ENCODE measurements at places on chromosomes 16 and 17.

DNA sequence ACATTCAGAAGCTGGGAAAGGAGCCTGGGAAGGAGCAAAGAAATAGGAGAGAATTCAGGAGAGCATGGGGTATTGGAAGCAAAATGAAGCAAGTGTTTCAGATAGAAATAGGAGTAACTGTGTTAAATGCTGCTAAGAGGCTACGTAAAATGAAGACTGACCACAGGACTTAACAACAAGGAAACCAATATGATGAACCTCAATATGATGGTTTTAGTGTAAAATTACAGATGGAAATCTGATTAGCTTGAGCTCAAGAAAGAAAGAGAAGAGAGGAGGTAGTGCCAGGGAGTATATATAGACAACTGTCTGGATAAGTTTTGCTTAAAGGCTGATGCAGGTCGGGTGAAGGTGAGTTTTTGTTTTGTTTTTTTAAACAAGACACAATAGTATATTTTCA, 92.2 kb downstream of the HELZ start:
- no peak for DNase-seq

- no peak for DNase-seq
Measured at GRCh38 chr17:56260376-56261002, 107.2 kb downstream of the ANKFN1 start.

DNA sequence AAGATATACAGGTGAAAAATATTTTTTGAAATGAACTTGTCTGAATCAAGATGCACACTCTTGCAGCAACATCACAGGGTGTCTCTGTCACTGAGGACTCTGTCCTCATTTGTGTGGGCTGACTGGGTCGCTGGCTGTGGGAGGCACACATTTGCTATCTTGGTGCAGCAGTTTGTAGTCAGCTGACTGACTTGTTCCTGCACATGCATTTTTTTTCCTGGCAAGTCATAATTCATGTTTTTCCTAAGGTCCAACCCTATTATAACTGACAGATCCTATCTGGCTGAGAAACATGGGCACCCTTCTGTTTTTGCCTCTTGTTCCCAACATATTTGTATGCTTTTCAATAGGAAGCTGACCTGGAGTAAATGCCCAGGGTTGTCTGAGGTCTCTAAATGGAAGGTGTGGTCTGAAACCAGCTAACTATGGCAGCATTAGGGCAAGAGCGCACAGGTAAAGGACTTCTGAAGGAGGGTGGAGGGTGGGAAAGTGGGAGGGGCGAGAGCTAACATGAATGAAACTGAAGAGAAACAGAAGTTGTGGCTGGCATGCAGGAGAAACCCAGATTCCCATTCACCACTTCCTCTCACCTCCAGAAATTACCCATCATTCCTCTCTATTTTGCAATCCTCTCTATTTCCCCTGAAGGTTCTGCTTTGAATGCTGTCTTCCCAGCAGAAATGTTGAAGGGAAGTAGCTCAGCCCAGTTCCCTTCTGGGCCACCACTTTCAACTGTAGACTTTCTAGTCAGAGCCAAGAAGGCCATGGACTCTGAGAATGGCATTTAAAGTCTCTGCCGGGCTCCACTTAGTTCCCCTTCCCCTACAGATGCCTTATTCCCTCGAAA, 166.1 kb downstream of the PRKCA start:
- no peak for DNase-seq

DNA sequence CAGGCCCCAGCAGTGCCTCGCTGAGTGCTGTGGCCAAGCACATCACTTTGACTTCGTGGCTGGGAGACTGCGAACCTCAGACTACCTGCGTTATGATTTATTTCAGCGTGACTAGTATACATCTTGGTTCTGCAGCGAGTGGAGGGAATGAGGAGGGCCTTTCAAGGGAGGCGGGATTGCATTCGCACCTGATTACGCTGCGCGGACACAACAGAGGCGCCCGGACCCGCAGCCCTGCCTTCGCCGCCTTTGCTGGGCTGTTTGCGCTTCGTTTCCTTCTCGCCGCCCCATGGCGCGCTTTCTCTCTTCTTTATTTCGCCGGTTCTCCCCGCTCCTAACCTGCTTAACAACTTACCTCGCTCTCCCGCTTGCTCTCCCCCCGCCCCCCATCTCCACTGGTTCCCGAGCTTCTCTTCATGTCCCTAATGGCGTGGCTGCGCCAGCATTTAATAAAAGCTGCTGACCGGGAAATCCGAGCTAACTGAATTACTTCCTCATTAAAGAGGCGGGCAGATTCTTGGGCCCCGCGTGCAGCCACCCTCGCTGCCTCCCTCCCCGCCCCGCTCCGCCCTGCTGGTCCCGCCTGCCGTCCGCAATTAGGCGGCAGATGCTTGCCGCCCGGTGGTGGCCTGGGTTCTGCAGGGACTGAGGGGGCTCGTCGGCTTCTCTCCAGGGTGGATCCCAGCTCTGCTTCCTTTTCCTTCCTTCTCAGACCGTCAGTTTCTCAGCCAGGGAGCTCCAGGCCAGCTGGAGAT, 257.6 kb upstream of the SDK2 start:
- DNase-seq, result no peak

- no peak for DNase-seq
Measured at GRCh38 chr16:57732714-57733113, 2.9 kb upstream of the KATNB1 start.

GRCh38 chr17:56751145-56751738, 82.5 kb downstream of the C17orf67 start:
- DNase-seq, result no peak

- DNase-seq, result peak; percentile 58
Measured at GRCh38 chr17:34420254-34420766, 57.3 kb upstream of the CCL1 start.

GRCh38 chr17:7897090-7897489, 8.5 kb downstream of the CHD3 start:
- no peak for DNase-seq

DNA sequence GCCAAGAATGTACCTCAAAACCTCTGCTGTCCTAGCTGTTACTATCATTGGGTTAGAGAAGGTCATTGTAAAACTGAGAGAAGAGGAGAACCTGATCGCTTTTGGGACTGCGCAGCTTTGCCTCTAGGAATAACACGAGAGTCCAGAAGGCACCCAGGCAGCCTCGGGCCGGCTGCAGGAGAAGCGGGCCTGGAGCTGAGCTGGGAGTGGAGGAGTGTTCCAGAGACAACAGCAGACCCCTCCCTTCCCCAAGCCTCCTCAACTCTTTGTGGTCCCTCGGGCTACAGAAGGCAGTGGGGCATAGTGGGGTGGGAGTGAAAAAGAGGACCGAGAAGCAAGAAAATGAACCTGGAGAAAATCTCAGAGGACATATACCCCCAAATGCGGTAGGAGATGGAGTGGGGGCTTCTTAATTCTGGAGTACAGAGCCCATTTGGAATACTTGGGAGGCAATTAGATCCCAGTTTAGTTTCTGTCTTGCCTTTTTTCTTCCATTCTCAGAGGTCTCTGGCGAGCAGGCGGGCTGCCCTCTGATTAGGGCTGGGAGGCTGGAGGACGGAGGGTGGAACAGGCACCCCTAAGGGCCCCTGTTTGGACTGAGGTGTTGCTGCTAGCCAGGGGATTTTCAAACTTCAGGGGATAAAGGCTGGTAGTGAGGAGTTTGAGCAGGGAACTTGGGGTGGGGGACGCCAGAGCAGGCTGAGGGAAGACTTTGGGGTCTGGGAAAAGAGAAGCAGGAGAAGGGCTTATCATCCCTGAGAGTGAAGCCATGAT, 13.3 kb upstream of the HOXB2 start:
- DNase-seq, result no peak

- DNase-seq, result no peak
Measured at GRCh38 chr16:48575471-48576050, 34.4 kb downstream of the N4BP1 start.

DNA sequence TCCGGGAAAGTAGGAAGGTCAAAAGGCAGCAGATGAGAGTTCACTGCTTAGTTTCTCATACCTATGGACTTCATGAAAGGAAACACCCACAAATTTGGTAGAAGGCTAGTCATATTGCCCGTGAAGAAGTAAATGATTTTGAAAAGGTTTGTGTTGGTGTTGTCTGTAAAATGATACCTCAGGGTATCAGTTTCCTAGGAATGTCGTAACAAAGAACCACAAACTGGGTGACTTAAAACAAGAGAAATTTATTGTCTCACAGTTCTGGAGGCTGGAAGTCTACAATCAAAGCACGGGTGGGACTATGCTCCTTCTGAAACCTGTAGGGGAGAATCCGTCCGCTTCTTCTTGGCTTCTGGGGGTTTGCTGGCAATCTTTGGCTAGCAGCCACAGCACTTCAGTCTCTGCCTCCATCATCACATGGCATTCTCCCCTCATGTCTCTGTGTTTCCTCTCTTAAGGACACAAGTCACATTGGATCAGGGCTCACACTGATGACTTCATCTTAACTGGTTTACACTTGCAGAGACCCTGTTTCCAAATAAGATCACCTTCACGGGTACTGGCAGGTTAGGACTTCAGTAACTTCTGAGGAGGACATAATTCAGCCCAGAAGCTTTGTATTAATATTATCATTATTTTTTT, 2.0 kb upstream of the NAE1 start:
- DNase-seq, result no peak

- DNase-seq, result no peak
Measured at GRCh38 chr17:19260958-19261357, 23.8 kb downstream of the EPN2 start.

- DNase-seq, result no peak
Measured at GRCh38 chr16:21600031-21600773, 825 bp downstream of the METTL9 start.

- no peak for DNase-seq
Measured at GRCh38 chr17:41925991-41926590, 4.3 kb upstream of the ODAD4 start.

GRCh38 chr17:47948706-47949196, 7.4 kb downstream of the PNPO start:
- DNase-seq, result no peak

DNA sequence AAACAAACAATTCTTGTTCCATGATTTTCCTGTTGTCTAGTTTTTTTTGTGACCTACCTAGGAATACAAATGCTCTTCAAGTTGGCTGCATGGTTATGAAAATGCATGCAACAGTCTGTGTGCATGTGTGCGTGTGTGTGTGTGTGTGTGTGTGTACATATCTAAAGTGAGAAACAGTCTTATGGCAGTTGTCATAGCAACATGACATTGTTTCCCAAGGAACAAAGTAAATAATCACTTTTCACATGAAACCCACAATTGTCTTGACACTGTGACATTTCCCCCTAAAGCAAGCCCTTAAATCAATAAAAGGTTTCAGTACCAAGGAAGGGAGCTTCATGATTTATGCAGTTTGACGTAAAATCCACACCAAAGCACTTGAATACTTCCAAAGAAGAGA, 758.4 kb downstream of the CDH8 start:
- DNase-seq, result no peak

DNA sequence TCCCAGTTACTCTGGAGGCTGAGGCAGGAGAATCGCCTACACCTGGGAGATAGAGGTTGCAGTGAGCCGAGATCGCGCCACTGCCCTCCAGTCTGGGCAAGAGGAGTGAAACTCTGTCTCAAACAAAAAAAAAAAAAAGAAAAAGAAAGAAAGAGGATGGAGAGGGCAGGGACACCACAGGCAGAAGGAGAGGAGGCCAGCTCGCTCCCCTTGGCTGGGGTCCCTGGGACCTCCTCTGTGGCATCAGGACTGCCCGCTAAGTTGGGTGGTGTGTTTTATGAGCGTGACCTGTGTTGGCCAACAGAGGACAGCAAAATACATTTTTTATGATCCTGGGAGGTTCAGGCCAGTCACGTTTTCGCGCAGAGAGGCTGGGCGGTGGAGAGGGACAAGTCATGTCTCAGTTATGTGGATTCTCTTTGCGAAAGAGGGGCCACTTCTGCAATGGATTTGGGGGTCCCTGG, 229.6 kb downstream of the MRTFB start:
- DNase-seq, result no peak

DNA sequence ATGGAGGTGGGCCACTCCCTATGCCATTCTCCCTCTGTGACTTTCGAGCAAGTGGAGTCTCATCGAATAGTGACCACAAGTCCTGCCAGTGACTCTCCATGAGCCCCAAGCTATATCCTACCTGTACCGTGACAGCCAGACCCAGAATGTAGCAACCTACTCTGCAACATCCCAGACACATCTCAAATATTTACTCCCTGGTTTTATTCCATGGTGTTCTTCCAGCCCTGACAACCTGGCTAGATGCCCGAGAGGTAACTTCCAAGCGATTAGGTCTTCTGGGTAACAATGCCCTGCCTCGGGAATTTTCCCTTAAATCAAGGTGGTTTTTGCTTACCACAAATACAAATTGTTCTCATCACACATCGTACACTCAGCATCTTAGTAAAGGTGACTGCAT, 211.7 kb downstream of the ZFHX3 start:
- DNase-seq, result no peak

- no peak for DNase-seq
Measured at GRCh38 chr17:3965118-3965800, 1.0 kb upstream of the ATP2A3 start.

DNA sequence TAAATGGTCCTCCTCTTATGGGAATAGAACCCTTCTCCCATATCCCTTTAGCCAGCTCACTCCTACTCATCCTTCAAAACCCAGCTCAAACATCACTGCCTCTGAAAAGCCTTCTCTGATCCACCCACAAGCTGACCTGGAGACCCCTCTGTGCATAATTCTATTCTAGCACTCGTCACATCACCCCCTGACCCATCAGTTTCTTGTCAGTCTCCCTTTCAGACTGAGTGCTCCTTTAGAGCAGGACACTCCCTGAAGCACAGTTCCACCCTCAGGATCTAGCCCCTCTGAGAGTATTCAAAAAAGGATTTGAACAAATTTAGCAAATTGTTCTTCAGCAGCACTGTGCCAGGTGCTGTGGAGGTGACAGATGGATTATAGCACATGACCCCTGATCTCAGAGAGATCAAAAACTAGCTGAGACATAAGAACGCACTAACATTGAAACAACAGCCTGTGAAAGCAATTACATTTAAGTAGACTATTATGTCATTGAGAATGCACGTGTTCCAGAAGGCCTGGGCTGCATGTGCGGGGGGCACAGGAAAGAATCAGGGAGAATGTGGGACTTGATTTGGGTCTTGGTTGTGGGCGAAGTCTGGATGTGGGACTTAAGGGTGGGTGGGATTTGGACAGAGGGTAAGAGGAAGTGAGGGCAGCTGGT, 43.5 kb downstream of the MRPS23 start:
- no peak for DNase-seq

Measured in omental fat pad (tissue), 4 donors.